ENCODE measurements at places on chromosomes 5 and 9. TPM values are rescaled to one million over a fixed set of nuclear protein-coding genes. Genes with fewer than 3 reads are reported as not detected.
A peak's percentile ranks its signal among the peaks of the same experiment; 100 is the strongest.

DNA sequence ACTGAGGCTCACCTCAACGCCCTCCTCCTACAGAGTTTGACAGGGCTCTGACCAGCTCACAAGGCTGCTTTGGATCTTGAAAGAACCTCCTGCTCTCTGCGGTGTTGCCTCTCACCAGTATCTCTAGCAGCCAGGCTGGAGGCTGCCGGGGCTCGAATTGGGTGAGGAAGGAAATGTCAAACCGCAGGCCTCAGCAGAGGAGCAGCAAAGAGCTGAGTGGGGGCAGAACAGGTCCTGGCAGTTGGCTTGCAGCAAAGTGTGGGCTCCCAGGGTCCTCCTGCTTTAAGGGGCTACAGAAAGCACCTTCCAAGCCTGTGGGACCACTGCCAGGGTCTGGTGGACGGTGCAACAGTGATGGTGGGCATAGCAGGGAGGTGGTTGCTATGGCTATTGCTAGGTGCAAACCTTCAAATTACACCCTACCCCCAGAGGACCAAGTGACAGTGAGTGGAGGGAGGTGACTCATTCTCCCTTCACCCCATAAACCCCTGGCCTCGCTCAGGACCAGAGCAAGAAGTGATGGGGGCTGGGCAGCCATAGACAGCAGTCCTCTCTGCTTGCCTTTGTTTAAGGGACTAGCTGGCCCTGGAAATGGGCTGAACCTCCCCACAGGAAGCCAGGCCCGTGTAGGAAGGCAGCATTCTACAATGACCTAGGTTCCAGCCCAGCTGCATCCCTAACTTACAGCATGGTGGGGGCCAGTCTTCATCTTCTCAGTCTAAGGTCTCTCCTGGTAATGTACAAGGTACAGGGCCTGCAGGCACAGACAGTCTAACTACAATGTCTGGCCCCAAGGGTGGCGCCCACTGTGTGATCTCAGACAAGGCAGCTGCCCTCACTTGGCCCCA, 18.7 kb downstream of the LCP2 start:
- H3K27ac ChIP-seq = peak overlapping the region; percentile 70
- no peaks in the 10 kb centered on the region for H3K27me3 ChIP-seq
- no peak overlapping the region for H3K4me3 ChIP-seq
- peaks cover 40% of the 10 kb centered on the region for H3K4me1 ChIP-seq
- no peaks in the 10 kb centered on the region for H3K36me3 ChIP-seq

GRCh38 chr5:67173959-67174358, 22.6 kb downstream of the CD180 start:
- no peak overlapping the region for H3K4me3 ChIP-seq
- H3K27ac ChIP-seq = no peak overlapping the region
- no peaks in the 10 kb centered on the region for H3K4me1 ChIP-seq
- no peaks in the 10 kb centered on the region for H3K27me3 ChIP-seq

GRCh38 chr9:91897201-91897600, 52.8 kb downstream of the ROR2 start:
- H3K27me3 ChIP-seq = no peaks in the 10 kb centered on the region
- peak overlapping the region; percentile 51 for H3K27ac ChIP-seq
- H3K36me3 ChIP-seq = no peaks in the 10 kb centered on the region
- peaks cover 28% of the 10 kb centered on the region for H3K4me1 ChIP-seq
- H3K4me3 ChIP-seq = no peak overlapping the region

GRCh38 chr9:127113191-127113972, 9.1 kb downstream of the ANGPTL2 start:
- no peak overlapping the region for H3K4me3 ChIP-seq
- H3K4me1 ChIP-seq = peaks cover 12% of the 10 kb centered on the region
- peak overlapping the region; percentile 38 for H3K27ac ChIP-seq
- no peaks in the 10 kb centered on the region for H3K36me3 ChIP-seq

- no peak overlapping the region for H3K27ac ChIP-seq
- H3K36me3 ChIP-seq = no peaks in the 10 kb centered on the region
- no peak for DNase-seq
- H3K4me3 ChIP-seq = no peak overlapping the region
- no peaks in the 10 kb centered on the region for H3K27me3 ChIP-seq
Measured at GRCh38 chr9:83625178-83625577, 2.2 kb downstream of the IDNK start.

- no peak overlapping the region for H3K4me3 ChIP-seq
- no peaks in the 10 kb centered on the region for H3K36me3 ChIP-seq
- no peak overlapping the region for H3K27ac ChIP-seq
- H3K4me1 ChIP-seq = no peaks in the 10 kb centered on the region
Measured at GRCh38 chr9:73089304-73089985, 62.2 kb upstream of the ANXA1 start.

- peaks cover 33% of the 10 kb centered on the region for H3K4me1 ChIP-seq
- peak overlapping the region; percentile 40 for H3K27ac ChIP-seq
- H3K36me3 ChIP-seq = no peaks in the 10 kb centered on the region
- no peaks in the 10 kb centered on the region for H3K27me3 ChIP-seq
- no peak overlapping the region for H3K4me3 ChIP-seq
Measured at GRCh38 chr5:50711280-50711679, 44.8 kb downstream of the PARP8 start.

GRCh38 chr5:119752921-119753886, 123.8 kb downstream of the FAM170A start:
- no peak overlapping the region for H3K27ac ChIP-seq
- no peak overlapping the region for H3K4me3 ChIP-seq
- H3K4me1 ChIP-seq = no peaks in the 10 kb centered on the region

GRCh38 chr5:179668391-179668790, 12.4 kb downstream of the CBY3 start:
- H3K27me3 ChIP-seq = no peaks in the 10 kb centered on the region
- DNase-seq = peak; percentile 19
- no peaks in the 10 kb centered on the region for H3K4me1 ChIP-seq
- no peak overlapping the region for H3K4me3 ChIP-seq
- H3K36me3 ChIP-seq = no peaks in the 10 kb centered on the region

- peaks cover 5% of the 10 kb centered on the region for H3K36me3 ChIP-seq
- no peak overlapping the region for H3K4me3 ChIP-seq
- no peak overlapping the region for H3K27ac ChIP-seq
- no peaks in the 10 kb centered on the region for H3K4me1 ChIP-seq
- DNase-seq = no peak
- H3K27me3 ChIP-seq = no peaks in the 10 kb centered on the region
Measured at GRCh38 chr9:6827439-6828145, 69.8 kb downstream of the KDM4C start.

DNA sequence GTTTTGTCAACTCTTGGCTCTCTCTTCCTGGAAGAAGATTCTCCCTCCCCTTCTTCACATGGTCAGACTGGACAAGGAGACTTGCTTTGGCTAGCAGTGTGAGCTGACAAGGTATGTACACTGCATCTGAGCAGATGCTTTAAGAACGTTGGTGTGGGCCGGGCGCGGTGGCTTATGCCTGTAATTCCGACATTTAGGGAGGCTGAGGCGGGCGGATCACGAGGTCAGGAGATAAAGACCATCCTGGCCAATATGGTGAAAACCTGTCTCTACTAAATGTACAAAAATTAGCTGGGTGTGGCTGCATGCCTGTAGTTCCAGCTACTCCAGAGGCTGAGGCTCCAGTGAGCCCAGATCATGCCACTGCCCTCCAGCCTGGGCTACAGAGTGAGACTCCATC, 26.4 kb upstream of the SEMA5A start:
- H3K27me3 ChIP-seq = no peaks in the 10 kb centered on the region
- no peak for DNase-seq
- H3K4me1 ChIP-seq = peaks cover 13% of the 10 kb centered on the region

GRCh38 chr9:91312717-91313325, 48.9 kb downstream of the AUH start:
- H3K27me3 ChIP-seq = no peaks in the 10 kb centered on the region
- no peak overlapping the region for H3K27ac ChIP-seq
- DNase-seq = no peak
- no peak overlapping the region for H3K4me3 ChIP-seq
- no peaks in the 10 kb centered on the region for H3K36me3 ChIP-seq

GRCh38 chr5:119284031-119284430, 71.8 kb upstream of the TNFAIP8 start:
- no peak overlapping the region for H3K4me3 ChIP-seq
- DNase-seq = no peak
- no peaks in the 10 kb centered on the region for H3K36me3 ChIP-seq
- H3K27me3 ChIP-seq = no peaks in the 10 kb centered on the region

- no peaks in the 10 kb centered on the region for H3K4me1 ChIP-seq
- H3K27me3 ChIP-seq = no peaks in the 10 kb centered on the region
- no peaks in the 10 kb centered on the region for H3K36me3 ChIP-seq
- no peak for DNase-seq
Measured at GRCh38 chr5:151357792-151358191, 10.4 kb upstream of the SLC36A2 start.

GRCh38 chr9:13190040-13190439, 89.5 kb downstream of the MPDZ start:
- H3K27me3 ChIP-seq = no peaks in the 10 kb centered on the region
- no peak for DNase-seq
- no peak overlapping the region for H3K4me3 ChIP-seq
- H3K27ac ChIP-seq = no peak overlapping the region
- H3K4me1 ChIP-seq = no peaks in the 10 kb centered on the region
- H3K36me3 ChIP-seq = no peaks in the 10 kb centered on the region

The FKBP15 gene
- total RNA-seq = 21.4 TPM

The CCDC69 gene
- total RNA-seq = 89.2 TPM

The FAXDC2 gene
- 42.1 TPM for total RNA-seq

The FAM151B gene
- 4.1 TPM for total RNA-seq

The GABRA6 gene
- total RNA-seq = not detected

The SPAG8 gene
- total RNA-seq = not detected

The INSL4 gene
- total RNA-seq = not detected

The OTULINL gene
- total RNA-seq = 26.9 TPM

The CDHR2 gene
- 15.5 TPM for total RNA-seq

Data from transverse colon (tissue), 4 donors.